ENCODE measurements at places on chromosomes 2 and 18.

GRCh38 chr18:57353137-57353939 lies 981 bp downstream of the ST8SIA3 start:
- DNase-seq = no peak

DNA sequence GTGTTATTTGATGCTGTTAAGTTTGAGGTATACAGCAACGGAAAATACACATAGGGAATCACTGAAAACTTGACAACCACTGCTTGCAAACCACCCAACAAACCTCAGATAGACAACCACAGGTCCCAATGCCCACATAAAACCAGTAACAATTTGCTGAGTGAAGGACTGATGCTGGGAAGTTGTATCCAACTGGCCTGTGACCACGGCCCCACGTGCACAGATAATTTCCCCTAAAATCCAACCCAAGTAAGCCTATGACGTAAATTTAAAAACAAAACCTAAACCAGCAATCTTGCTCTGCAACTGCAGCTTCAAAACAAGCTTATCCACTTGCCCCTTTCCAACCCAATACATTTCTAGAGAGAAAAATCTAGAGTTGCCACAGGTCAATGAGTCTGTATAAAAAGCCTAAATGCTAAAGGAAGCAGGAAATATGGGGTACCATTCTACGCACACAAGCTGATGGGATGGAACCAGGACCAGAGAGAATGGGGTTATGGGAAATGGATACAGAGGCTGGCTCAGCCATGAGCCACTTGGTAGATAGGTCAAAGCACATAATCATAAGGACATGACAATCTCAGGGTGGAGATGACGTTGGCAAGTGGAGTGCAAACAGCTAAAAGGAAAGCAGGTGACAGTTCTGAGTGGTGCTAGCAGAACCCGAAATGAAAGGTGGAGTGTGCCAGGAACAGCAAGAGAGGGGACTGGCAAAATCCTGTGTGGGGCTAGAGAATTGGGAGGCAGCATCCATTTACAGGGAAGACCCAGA lies 27.8 kb upstream of the CREB1 start:
- no peak for DNase-seq

DNA sequence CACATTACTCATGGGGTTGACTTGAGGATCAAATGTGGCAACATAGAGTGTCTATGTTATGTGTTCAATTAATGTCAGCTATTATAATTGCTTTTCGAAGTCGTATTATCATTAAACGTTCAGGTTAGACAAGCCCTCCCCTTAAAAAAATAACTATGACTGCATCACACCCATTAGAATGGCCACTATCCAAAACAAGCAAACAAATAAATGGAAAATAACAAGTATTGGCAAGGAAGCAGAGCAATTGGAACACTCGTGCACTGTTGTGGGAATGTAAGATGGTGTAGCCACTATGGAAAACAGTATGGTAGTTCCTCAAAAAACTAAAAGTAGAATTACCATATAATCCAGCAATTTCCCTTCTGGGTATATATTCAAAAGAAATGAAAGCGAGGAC lies 10.0 kb upstream of the CTIF start:
- no peak for DNase-seq

- no peak for DNase-seq
Measured at GRCh38 chr2:134721596-134721995, 2.8 kb upstream of the TMEM163 start.

GRCh38 chr18:3692113-3692621 lies 242.2 kb downstream of the TGIF1 start:
- no peak for DNase-seq

GRCh38 chr2:234488913-234489451 lies 7.9 kb downstream of the ARL4C start:
- DNase-seq = no peak
